Left lobe of liver (tissue), 2 donors: ENCODE measurements at places on chromosomes 5 and 9.
A peak's percentile ranks its signal among the peaks of the same experiment; 100 is the strongest.

GRCh38 chr9:92790542-92791527 lies 26.2 kb upstream of the BICD2 start:
- peak; percentile 76 for DNase-seq

- DNase-seq, result no peak
Observed at GRCh38 chr5:14321936-14322335, 178.8 kb downstream of the TRIO start.

- no peak for DNase-seq
Observed at GRCh38 chr9:74847478-74848152, 40.1 kb downstream of the TRPM6 start.

GRCh38 chr9:125612616-125613015 lies 94.4 kb downstream of the MAPKAP1 start:
- no peak for DNase-seq

DNA sequence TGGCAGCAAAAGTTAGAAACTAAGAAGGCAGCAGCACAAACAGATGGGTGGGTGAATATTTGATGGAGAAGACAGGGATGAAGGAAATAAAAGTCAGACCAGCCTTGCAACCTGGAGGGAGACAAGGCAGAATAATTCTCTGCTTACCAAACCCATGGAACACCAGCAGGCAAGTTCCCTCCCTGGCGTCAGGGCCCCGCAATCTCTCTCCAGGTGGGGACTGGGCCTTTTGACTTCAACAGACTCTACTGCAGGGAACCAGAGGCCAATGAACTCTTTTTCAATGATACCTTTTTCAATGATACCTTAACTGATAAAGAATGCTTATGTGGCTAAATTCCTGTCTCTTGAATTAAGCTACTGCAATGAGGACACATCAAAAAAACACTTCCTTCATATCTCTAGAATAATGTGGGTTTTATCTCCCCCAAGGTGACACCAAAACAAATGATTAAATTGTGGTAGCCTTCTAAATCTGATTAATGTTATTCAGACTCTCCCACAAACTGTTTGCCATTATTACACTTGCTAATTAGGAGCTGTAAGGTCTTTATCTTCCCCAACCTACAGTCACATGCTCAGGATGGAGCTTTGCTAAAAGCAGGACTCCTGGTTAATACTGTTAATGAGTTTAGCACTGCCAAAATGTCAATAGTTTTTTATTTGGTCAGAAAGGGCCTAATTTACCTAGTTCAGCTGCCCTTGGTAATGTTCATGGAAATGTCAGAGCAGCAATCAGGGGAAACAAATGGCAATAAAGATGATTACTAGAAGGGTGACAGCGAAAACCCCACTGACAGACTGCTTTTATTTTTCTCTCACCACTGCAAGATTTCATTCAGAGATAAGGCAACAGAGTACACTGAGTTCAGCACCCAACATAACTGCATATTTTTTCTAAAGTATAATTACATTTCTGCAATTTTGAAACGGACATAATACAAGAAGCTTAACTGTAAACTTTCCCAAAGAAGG lies 165.5 kb downstream of the TSSK1B start:
- DNase-seq, result no peak

DNA sequence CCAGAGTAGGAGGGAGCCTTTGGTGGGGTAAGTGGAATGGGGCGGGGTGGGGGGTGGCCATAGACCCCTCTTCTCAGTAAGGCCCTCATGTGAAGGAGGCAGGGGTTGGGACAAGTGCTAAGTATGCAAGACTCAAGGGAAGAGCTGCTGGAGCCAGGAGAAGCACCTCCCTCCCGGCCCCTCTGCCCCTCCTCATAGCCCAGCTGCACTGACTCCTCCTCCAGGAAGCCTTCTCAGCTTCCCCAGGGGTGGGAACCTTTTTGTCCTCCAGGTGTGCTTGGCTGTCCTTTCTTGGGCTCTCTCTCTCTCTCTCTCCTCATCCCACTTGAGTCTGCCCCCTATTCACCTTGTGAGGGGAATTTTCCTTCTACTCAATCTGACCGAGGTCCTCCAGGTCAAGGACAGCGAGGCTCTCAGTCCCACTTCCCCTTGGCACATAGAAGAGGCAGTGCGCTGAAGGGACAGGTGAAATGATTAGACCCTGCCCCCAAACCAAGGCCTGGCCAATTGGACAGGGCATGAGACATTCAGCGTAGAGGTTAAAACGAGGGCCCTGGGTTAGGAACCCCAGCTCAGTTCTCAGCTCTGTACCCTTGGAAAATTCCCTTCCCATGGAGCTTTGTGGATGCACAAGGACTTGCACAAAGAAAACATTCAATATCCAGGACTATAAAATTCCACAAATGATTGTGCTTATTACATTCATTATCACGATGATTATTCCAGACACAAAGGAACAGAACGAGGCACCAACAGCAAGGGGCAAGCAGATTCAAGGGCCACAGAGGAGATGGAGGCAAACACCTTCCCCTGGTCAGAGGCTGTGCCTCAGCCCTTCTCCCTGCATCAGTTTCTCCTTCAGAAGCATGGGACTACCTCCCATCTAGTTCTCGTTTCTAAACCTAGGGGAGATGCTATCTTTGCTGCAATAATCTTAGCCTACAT lies 45.6 kb upstream of the IL17B start:
- DNase-seq, result no peak

GRCh38 chr5:178625679-178626483 lies 969 bp downstream of the CLK4 start:
- no peak for DNase-seq

- DNase-seq, result no peak
Observed at GRCh38 chr5:52834320-52834719, 46.6 kb downstream of the ITGA1 start.

- DNase-seq, result no peak
Observed at GRCh38 chr5:166551384-166551783, 1740.1 kb upstream of the WWC1 start.

DNA sequence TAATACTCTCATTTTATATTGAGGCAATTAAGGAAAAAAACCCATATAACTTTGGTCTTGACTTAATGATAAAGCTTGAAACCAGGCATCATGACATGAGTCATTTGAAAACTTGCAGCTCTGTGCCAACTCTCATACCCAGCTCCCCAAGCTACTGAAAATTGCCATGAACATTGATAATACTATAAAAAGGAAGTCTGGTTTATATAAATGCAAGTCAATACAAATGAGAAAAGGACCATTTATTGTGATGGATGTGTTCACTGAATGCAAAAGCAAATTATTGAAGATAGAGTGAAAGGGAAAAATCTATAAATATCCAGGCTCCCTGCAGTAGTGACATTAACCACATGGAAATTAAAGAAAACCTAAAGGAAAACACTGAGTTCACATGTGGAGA lies 116.3 kb downstream of the DEPDC1B start:
- DNase-seq, result no peak

DNA sequence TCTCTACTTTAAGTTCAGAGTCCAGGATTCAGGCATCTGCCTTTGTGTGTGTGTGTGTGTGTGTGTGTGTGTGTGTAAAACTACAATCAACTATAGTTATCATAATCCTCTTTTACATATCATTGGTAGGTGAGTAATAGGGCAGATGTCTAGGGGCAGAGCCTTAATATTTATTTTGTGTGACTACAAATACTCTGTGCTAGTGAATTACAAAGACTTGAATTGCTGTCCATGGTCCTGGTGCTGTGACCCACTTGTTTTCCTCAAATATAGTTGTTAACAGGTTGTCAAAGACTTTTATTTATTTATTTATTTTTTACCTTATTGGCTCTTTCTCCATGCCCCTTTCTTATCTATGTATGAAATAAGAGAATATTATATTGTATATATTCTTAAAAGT lies 196.8 kb downstream of the ANXA1 start:
- DNase-seq, result no peak

DNA sequence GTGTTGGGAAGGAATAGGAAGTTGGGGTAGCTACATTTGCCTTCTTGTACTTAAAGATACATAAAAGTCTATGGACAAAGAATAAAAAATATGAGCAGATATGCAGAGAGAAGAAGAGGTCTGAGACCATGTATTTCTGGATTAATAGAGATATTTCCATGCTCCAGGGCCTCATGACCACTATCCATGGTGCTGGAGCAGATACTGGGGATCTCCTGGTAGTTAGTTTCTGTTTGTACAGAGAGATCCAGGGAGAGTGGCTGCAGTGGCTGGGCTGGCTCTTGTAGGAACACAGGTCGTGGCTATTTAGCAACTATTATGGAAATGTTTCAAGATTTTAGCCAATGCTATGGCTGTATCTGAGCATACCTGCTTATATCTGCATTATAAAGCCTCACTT lies 184.2 kb upstream of the TMEM161B start:
- no peak for DNase-seq

DNA sequence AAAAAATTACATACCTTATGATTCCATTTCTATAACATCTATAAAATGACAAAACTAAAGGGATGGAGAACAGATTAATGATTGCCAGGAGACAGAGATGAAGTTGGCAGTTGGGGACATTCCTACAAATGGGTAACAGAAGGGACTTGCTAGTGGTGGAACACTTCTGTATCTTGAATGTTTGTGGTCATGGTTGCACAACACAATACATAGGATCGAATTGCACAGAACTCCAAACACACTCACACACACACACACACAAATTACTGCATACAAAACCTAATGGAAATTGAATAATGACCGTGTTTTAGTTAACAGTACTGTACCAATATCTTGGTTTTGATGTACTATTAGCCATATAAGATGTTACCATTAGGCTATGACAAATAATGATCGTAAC lies 330.7 kb upstream of the POU5F2 start:
- no peak for DNase-seq

- DNase-seq, result no peak
Observed at GRCh38 chr9:33229359-33230114, 10.4 kb upstream of the SPINK4 start.

DNA sequence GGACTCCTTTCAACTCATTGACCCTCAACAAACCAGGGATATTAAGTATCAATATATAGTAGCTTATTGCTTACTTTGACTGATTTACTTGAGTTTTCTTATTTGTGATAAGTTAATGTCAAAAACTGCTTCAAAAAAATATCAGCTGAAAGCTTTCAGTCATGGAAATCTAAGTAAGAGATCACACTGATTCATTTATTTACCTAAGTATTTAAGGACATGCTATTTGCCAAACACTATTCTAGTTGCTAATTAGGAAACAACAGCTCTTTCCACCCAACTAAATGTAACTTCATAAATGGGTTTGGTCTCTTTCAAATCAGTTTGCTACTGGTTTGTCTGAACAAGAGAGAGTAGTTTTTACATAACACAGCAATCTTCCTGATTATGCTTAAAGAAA lies 48.2 kb downstream of the CHD1 start:
- DNase-seq, result no peak

DNA sequence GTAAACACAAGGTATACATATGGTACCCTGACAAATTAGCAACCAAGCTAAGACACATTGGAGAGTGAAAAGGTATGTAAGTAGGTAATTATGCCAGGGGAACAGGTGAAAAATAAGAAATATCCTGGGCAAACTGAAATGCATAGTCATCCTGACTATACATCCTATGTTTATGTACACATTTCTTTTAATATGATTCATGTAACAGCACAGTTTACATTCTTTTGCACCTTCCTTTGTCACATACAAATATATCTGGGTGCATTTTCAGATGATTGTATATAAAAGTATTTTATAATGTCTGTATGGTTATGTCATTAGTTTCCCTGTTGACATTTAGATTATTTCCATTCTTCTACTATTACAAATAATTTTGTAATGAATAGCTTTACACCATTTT lies 1146.9 kb downstream of the EFNA5 start:
- DNase-seq, result no peak

DNA sequence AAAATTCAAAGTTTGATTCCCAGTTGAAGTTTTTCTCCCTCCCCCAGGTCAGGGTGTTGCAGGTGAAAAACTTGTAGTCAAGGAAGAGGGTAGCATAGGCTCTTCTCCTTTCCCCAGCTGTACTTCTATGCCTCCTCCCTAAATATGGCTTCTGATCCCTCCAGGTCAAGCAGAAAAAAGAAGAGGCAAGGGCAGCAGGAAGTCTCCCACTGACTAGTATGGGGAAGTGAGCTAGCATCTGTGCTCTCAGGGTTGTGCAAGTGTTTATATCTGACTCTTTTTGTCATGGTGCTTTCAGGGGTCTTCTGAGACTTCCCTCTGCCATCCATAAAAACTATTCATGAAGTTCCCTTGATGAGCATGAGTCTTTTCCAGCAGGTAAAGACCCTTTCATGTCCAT lies 76.0 kb downstream of the ATPSCKMT start:
- no peak for DNase-seq
